Stimulated activated CD4-positive, alpha-beta T cell treated with anti-CD3 and anti-CD28 coated beads, Interleukin-4, amount 100 ng/mL, for 4 hours (primary cell): ENCODE measurements at places on chromosomes 6 and 20.

DNA sequence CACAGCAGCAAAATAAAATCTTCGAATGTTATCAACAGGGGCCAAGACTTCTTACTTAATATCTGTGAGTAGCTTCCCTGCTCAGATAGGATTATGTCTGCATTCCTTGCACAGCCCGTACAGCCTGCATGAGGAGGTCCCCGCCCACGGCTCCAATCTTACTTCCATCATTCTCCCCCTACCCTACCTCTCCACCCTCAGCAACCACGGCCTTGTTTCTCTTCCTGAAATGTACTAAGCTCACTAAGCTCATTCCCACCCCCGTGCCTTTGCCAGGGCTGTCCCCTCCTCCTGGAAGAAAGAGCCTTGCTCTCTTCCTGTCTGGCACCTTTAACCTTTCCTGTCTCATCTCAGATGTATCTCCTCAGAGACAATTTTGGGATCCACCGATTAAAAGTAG lies 120.4 kb downstream of the BCAS1 start:
- DNase-seq: no peak

GRCh38 chr6:10375391-10375969 lies 39.4 kb downstream of the TFAP2A start:
- no peak for DNase-seq

GRCh38 chr6:141451511-141452353 lies 681.0 kb upstream of the GJE1 start:
- DNase-seq: no peak

DNA sequence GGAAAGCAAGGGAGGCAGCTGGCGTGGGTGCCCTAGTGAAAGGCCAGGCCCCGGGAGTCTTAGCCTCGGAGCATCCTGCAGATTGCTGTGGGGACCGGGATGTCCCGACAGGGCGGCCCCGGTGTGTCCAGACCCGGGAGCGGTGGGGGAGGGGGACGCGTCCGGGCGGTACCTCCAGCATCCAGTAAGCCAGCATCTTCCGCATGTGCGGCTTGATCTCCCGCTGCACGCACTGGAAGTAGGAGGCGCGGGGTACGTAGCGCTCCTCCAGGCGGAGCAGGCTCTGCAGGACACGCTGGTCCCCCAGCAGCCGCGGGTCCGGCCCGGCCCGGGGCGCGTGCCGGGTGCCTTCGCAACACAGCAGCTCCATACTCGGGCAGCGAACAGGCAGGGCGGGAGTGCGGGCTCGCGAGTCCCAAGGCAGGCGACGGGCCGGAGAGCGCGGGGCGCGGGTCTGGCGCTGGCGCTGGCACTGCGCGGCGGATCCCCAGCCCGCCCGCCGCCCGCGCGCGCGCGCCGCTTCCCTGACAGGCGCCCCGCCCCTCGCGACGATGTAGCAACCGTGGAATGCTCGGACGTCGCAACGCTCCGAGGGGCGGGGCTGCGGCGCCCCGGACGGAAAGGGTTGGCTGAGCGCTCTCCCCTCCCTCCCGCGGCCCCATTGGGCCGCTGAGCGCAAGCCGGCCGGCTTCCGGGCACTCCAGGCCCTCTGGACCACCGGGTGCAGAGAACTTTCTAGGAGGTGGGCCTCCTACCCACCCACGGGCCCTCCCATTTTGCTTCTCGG lies at the start of gene CCND3:
Gene CCND3, minus strand, starts transcription at position 529 of the 787 bp plus-strand sequence. Its CDS starts 159 bp downstream, at position 370.
- DNase-seq: peak; percentile 94

- DNase-seq: no peak
These were observed 127.0 kb downstream of the PACRG start for GRCh38 chr6:162854734-162855191.

- peak; percentile 3 for DNase-seq
These were observed 972 bp downstream of the RNF8 start for GRCh38 chr6:37354526-37355384.

- DNase-seq: no peak
These were observed 6.6 kb downstream of the BFSP1 start for GRCh38 chr20:17524560-17524959.

DNA sequence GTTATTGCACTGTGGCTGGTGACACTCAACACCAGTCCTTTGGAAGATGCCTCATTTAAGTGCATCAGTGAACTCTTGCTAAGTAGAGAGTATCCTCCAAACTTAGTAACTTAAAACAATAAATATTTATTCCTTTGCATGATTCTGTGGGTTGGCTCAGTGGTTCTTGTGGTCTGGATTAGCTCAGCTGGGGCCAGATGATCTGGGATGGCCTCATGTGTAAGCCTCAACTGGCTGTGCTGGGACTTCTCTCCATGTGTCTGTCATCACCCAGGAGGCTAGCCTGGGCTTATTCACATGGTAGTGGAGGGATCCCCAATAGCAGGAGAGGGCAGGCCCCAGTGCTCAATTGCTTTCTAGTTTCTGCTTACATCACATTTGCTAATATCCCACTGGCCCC lies 8.3 kb downstream of the LRRN4 start:
- no peak for DNase-seq

GRCh38 chr20:24752612-24753011 lies 196.5 kb upstream of the CST7 start:
- no peak for DNase-seq

GRCh38 chr6:167047554-167047953 lies 48.4 kb downstream of the CEP43 start:
- DNase-seq: peak; percentile 22

DNA sequence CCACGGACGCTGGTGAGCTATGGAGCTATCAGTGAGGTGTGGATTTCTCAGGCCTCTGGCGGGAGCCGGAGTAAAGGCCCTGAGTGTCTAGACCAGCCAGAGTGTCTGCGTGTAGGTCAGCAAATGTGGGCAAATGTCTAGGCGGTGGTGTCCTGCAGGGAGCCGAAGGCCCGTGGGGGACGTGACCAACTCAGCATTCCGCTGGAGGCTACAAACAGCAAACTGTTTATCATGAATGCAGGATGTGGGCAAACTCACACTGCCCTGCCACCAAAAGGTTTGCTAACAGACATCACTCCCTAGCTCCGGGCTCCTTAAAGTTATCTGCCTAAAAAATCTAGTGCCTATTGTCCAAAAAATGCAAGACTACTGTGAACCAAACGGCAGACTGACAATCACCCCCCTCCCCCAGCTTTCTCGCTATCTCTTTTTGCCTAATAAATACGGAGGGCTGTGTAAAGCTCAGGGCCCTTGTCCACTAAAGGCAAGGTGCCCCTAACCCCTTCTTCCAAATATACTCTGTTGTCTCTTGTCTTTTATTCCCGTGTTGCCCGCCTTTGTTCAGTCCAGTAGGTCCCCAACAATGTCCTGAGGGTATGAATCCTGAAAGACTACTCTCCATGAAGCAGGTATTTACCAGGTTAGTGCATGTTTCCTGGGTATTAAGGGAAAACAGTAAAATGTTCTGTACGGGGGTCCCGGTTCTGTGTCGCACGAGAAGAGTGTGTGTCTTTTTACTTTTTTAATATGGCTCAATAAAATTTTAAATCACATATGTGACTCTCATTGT lies 29.0 kb upstream of the AFDN start:
- no peak for DNase-seq

- DNase-seq: no peak
These were observed 361.8 kb downstream of the QKI start for GRCh38 chr6:163776196-163776905.

DNA sequence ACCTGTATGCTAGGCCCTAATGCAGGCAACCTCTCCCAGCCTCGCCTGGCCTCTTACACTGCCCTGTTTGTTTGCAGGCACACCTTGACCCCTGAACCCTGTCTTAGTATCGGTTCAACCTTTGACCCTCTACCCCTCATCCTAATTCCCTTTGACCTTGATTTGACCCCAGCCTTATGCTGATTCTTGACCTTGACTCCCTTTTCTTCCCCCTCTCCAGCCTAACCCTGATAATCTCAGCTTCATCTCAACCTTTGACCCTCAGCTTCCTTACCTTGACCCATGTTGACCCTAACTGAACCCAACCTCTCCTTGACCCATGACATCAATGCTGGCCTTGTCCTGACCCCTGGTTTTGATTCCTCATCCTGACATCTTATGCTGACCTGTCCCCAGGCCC lies 33.8 kb downstream of the UQCC2 start:
- DNase-seq: no peak

- DNase-seq: no peak
These were observed 19.5 kb downstream of the FHL5 start for GRCh38 chr6:96582436-96582835.

GRCh38 chr6:90383196-90383822 lies 86.7 kb upstream of the BACH2 start:
- no peak for DNase-seq

DNA sequence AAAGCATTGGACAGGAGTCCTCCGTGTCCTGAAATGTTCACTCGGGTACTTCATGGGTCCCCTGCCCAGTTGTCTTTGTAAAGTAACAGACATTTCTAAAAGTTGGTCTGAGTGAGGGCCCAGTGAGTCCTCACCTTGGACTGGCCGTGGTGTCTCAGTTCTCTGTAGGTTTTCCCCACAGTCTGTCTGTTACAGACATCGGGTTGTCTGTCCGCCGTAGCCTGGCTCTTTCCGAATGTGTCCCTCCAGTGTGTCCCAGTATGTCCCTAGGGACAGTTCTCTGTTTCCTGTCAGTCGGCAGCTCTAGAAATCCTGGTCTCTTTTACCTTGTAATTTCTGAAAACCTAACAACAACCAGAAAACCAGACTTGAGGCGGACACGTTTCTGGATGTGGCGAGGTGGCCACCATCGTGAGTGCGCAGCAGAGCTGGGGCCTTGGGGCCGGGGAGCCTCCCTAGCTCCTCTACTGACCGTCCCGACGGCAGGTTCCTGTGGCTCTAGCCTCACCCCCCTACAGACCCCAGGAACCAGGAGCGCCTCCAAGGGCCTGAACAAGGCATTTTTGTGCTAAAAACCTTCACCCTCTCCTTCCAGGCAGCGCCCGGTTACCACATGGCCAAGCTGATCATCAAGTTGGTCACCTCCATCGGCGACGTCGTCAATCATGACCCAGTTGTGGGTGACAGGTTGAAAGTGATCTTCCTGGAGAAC lies 42.2 kb downstream of the PYGB start:
- no peak for DNase-seq

DNA sequence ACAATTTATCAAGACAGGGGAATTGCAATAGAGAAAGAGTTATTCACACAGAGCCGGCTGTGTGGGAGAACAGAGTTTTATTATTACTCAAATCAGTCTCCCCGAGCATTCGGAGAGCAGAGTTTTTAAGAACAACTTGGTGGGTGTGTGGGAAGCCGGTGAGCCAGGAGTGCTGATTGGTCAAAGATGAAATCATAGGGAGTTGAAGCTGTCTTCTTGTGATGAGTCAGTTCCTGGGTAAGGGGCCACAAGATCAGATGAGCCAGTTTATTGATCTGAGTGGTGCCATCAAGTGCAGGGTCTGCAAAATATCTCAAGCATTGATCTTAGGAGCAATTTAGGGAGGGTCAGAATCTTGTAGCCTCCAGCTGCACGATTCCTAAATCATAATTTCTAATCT lies 50.0 kb upstream of the ECI2 start:
- DNase-seq: peak; percentile 14

- no peak for DNase-seq
These were observed 73.0 kb upstream of the NHSL1 start for GRCh38 chr6:138572167-138572875.

DNA sequence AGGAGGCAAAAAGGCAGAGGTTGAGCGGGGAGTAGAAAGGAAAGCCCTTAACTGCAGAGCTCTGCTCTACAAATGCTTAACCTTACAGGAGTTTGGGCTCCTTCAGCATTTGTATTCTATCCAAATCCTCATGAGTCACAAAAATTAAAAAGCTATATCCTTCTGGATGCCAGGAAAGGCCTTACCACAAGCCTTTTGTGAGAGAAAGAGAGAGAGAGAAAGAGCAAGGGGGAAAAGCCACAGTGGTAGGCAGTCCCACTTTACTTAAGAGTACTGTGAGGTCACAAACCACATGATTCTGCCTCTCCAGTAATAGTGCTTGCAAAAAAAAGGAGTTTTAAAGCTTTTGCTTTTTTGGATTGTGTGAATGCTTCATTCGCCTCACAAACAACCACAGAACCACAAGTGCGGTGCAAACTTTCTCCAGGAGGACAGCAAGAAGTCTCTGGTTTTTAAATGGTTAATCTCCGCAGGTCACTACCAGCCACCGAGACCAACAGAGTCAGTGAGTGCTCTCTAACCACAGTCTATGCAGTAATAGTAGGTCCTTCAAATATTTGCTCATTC lies at the start of gene RUNX2:
Gene RUNX2, plus strand, starts transcription at position 375 of the 567 bp plus-strand sequence. CDS start 397 bp downstream, outside the sequence.
- no peak for DNase-seq

DNA sequence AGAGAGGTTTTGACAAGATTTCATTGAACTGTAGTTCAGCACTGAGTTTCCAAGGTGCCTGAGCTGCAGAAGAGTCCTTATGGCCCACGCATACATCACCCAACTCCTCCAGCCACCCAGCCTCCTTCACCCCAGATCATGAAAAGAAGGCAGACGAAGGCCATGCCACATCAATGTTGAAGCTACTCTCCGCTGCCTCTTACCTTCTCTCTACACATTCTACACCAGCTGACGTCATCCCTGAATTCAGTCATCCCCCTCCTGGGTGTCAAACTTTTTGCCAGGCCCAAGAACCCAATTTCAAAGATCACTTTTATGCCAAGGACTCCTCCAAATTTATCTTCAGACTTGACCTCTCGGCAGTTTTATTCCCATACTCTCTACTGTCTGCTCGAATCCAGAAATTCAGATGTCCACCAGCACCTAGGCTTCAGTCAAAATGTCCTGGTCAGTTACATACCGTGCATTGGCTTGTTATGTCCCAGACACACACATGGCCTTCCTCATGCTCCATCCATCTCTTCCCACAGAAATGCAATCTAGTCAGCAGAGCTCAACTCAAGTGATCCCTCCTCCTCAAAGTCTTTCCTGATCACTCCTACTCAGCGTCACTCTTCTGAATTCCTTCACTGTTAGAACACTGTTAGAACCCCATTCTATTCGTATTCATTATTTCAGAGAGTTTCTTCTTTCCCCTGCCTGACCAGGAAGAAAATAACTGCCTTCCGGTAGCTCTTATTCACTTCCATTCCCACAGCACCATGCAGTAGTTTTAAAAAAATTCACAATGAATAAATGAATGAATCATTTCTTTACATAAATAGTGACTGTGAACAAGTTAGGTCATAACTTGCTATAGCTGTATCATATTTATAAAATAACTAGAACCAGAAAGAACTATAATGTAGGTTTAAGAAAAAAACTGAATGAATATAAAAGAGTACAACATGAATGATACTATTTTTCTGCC lies 11.5 kb downstream of the ATXN1 start:
- DNase-seq: no peak

- DNase-seq: no peak
These were observed 5.2 kb downstream of the GTSF1L start for GRCh38 chr20:43721429-43722152.

- DNase-seq: no peak
These were observed 23.1 kb downstream of the CRYBG1 start for GRCh38 chr6:106383573-106383972.

GRCh38 chr6:30914076-30914853 lies at the start of gene VARS2:
TSS of gene VARS2 (plus strand) at chr6:30914238. CDS start at chr6:30914837, 599 bp downstream.
- peak; percentile 83 for DNase-seq
